ENCODE measurements at places on chromosomes 7 and 10.

DNA sequence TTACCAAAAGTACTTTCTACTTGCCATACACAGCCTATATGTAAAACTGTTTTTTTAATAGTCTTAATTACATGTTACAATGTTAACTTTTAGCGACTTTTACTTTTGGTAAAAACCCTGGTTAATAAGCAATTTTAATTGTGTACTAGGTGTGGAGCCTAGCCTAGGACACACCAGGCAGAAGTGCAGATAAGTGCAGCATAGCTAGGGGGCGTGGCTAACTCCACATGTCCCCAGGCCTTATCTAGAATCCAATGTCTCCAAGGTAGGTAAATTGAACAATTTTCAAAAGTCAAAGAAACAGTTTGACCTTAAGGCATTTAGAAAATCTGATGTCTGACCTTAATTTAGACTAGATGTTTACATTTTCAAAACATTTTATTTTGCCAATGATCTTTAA lies 858.7 kb downstream of the CCSER2 start:
- DNase-seq: no peak

DNA sequence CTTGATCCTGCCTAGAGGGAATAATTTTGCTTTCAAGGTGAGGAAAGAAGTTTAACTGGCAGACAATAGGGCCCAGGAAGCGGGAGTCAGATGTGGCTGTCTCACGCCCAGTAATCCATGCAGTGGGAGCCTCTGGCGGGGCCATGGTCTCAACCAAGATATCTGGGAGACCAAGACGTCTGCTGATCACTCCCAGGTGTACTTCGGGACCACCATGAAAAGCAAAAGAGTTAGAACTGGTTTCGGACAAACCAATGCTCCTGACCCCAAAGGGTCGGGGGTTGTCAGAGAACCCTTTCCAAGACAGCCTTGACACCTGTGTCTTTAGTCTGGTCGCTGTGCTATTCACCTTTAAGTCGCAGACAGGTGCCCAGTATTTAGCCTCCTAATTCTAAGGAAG lies 256.9 kb upstream of the MBL2 start:
- DNase-seq: no peak

DNA sequence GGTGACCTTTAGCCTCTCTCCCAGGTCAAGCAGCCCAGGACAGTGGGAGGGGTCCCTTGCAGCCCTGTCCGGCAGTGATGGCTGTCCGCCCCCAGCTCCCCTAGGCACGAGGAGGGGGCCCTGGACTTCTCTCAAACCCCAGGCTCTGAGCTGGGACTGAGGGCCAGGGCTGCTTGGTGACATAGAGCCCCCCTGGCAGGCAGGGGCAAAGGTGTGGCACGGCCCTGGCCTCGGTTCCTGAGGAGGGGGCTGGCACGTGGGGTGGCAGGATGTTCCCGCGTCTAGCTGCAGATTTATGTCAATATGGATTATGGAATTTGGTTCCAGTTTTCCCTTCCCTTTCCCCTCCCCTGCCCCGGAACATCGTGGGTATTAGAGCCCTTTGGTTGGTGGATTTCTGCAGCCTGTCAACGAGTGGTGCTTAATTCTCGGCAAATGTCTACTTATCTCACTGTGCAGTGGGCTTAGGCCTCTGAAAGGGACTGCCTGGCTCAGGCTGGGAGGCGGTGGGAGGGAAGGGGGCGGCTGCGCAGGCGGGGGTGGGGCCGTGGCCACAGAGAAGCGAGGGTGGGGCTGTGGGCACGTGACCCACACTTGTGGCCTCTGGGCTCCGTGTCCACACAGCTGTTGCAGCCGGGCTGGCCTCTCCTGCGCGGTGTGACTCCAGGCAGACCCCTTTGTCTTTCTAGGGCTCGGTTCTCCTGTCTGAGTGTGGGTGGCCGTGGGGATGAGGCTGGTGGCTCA lies 19.3 kb downstream of the UNCX start:
- DNase-seq: no peak

- DNase-seq: no peak
Observed at GRCh38 chr10:108422286-108422685, 1257.8 kb upstream of the SORCS1 start.

GRCh38 chr7:70923181-70923845 lies 208.6 kb upstream of the GALNT17 start:
- peak; percentile 40 for DNase-seq

DNA sequence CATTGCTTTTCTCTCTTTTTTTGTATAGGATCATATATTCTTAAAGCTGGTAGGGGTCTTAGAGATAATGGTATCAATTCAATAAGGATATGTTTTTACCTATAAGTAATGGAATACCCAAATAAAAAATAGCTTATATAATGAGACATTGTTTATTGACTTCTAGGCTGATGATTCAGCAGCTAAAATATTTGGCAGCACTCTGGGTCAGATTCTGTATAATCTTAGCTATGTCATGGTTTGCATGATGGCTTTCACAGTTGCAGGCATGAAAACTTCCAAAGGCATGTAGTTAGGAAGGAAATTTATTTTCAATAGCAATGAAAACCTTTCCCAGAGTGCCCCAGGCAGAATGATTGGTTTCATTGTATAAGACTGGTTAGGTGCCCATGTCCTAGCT lies 32.1 kb upstream of the A1CF start:
- no peak for DNase-seq

DNA sequence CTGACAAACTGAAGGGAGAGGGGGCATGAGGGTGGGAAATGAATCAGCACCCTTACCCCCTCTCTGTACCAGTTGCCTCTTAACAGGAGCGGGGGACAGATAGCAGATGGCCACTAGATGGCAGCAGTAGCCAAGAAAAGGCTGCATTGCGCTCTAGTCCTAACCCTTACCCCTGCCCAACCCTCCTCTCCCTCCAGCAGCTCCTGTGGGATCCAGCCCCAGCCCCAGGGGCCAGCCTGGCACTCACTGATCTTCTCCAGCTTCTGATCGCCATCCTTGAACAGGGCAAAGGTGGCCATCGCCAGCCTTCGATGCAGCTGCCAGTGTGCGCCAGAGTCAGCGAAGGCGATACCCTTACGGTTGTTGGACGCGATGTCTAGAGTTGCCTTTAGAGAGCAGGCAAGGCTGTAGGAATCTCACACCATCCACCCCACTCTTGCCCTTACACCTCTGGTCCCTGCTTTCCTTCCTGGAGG lies 2.2 kb downstream of the CYP17A1 start:
- DNase-seq: peak; percentile 88

DNA sequence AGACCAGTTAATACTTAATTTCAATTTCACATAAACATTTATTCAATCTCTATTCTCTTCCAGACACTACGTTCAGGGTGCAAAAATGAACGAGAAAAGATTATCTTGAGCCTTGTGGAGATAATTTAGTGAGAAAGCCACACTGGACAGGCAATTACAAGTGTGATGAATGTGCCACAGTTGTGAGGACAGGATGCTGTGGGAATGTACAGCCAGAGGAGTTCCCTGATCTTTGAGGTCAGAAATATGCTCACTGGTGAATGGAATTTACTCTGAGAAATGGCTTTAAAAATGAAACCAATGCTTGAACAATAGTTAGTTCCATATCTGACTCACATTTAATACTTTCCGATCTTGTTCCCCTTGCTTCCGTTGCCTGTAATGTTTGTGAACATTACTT lies 864.8 kb downstream of the GATA3 start:
- DNase-seq: no peak

GRCh38 chr10:103921750-103922195 lies 3.8 kb upstream of the STN1 start:
- peak; percentile 77 for DNase-seq

GRCh38 chr10:119166118-119166500 lies 595 bp upstream of the SFXN4 start:
- DNase-seq: no peak

GRCh38 chr7:51299391-51300133 lies 17.0 kb downstream of the COBL start:
- no peak for DNase-seq

DNA sequence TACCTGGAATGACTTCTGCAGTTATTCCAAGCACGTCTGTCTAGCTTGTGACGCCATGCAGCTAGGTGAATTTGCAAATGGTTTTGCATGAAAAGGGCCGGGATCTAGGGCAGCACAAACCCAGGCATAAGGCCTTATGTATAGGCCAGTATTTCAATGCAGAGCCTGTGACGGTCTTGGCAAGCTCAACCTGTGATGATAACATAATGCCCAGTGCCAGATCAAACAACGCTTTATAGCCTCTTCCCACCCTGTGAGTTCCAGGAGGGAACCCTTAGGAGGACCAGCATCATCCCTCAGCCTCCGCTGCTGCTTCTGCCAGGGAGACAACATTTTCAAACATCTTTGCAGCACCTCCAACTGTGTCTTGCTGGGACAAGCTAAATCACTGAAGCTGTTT lies 390.7 kb downstream of the INHBA start:
- DNase-seq: no peak

DNA sequence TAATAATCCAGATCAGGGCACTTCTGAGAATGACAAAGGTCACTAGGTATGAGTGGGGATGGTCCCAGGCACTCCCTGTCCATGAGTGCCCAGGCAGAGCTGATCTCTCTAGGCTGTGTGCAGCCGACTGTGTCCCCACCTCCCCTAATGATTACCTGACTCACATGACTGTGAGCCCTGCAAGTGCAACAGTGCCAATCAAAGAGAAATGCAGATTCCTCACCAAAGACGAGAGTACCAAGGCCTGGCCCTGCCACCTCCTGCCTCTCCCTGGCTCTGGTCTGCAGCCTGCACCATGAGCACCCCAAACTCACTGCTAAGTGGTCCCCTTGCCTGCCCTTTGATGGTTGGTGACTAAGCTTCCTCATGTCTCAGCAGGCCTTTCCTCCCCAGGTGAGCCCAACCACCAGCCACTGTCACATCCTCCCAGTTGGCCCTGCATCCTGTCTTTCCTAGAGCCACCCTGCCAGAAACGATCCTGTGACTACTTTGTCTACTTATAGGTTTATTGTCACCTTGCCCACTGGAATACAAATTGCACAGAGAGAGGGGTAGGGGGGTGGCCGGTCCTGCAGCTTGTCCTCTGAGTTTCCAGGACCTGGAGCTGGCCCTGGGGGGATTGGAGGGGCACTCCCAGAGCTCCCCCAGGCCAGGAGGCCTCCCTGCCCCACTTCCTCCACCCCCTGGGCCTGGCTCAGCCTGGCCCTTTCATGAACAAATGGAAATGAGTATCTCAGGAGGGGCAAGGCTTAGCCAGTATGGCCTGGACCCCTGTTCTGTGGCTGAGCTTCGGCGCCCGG lies 22.4 kb upstream of the GDF10 start:
- no peak for DNase-seq

- no peak for DNase-seq
Observed at GRCh38 chr7:74138334-74138867, 35.8 kb upstream of the EIF4H start.

GRCh38 chr10:36671607-36672006 lies 453.8 kb upstream of the ANKRD30A start:
- no peak for DNase-seq

GRCh38 chr10:17001961-17002749 lies 127.5 kb downstream of the CUBN start:
- DNase-seq: peak; percentile 44

DNA sequence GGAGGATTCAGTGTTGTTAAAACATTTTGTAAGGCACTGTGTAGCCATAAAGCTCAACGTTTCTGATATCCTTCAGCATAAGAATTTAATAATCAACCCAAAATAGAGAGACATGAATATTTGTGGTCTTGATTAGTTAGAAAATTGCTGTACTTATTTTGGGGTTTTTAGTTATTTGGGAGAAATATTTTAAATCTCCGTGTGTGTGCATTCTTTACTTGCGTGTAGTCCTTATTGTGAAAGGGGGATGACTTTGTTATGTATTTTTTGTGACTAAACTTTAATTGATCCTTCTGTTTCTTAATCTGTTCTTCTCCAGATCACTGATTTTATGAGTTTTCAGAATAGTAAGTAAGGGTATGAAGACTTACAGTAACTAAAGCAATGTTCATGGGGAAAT lies 81.2 kb downstream of the ZNRF2 start:
- DNase-seq: no peak

GRCh38 chr10:3264161-3264761 lies 91.7 kb upstream of the PITRM1 start:
- DNase-seq: peak; percentile 8

- DNase-seq: no peak
Observed at GRCh38 chr10:3783316-3783681, 1.7 kb downstream of the KLF6 start.

GRCh38 chr7:26515314-26515842 lies 223.7 kb downstream of the SNX10 start:
- DNase-seq: peak; percentile 58

DNA sequence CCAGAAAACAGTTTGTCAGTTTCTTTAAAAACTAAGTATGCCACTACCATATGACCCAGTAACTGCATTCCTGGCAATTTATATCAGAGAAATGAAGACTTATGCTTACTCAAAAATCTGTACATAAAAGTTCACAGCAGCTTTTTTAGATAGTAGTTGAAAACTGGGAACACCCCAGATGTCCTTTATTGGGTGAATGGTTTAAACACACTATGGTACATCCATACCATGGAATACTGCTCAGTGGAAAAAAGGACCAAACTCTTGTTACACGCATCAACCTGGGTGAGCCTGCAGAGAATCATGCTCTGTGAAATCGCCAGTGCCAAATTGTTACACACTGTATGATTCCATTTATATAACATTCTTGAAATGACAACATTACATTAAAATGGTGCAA lies 127.6 kb upstream of the RET start:
- DNase-seq: no peak

DNA sequence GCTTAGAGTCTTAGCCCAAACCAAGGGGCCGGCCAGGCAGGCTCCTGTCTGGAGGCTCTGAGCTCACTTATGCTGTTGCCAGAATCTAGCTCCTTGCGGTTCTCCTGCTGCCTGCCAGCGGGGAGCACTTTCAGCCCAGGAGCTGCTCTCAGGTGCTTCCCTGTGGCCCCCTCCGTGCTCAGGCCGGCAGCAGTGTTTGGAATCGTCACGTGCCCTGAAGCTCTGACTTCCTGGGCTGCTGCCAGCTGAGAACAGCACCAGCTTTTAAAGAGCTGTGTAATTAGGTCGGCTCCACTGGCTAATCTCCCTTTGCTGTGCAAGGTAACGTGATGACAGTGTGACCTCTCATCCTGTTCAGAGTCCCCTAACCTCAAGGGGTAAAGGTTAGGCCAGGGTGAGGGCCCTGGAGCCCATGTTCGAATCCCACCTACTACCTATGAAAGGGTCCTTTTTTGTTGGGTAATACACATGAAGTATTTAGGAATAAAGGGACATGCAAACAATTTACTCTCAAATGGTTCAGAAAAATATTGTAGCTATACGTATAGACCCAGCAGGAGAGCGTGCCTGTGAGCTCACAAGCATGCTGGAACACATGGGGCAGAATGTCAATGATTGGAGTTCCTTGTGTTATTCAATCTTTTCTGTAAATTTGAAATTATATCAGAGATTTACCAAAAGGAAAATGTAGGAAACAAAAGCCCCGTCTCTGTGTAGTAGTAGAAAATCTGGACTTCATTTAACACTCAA lies 16.6 kb downstream of the ZNF862 start:
- DNase-seq: peak; percentile 28

DNA sequence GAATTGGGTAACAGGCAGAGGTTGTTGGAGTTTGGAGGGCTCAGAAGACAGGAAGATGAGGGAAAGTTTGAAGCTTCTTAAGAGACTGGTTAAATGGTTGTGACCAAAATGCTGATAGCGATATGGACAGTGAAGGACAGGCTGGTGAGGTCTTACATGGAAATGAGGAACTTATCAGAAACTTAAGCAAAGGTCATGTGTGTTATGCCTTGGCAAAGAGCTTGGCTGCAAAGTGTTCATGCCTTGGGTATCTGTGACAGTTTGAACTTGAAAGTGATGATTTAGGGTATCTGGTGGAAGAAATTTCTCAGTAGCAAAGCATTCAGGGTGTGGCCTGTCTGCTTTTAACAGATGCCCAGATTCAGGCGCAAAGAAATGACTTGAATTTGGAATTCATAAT lies 64.5 kb upstream of the EEPD1 start:
- no peak for DNase-seq

Data from KBM-7 (cell line).